ENCODE measurements at places on chromosomes 2 and 18.
A peak's percentile ranks its signal among the peaks of the same experiment; 100 is the strongest.

GRCh38 chr2:39142904-39143605, 22.2 kb upstream of the SOS1 start:
- no peak for DNase-seq

GRCh38 chr2:221970389-221970788, 328.4 kb downstream of the PAX3 start:
- no peak for DNase-seq

- DNase-seq: no peak
Observed at GRCh38 chr2:236452238-236452637, 117.4 kb upstream of the ACKR3 start.

- no peak for DNase-seq
Observed at GRCh38 chr2:160139991-160140390, 60.1 kb downstream of the ITGB6 start.

GRCh38 chr2:74694281-74694680, 40.2 kb downstream of the SEMA4F start:
- no peak for DNase-seq

DNA sequence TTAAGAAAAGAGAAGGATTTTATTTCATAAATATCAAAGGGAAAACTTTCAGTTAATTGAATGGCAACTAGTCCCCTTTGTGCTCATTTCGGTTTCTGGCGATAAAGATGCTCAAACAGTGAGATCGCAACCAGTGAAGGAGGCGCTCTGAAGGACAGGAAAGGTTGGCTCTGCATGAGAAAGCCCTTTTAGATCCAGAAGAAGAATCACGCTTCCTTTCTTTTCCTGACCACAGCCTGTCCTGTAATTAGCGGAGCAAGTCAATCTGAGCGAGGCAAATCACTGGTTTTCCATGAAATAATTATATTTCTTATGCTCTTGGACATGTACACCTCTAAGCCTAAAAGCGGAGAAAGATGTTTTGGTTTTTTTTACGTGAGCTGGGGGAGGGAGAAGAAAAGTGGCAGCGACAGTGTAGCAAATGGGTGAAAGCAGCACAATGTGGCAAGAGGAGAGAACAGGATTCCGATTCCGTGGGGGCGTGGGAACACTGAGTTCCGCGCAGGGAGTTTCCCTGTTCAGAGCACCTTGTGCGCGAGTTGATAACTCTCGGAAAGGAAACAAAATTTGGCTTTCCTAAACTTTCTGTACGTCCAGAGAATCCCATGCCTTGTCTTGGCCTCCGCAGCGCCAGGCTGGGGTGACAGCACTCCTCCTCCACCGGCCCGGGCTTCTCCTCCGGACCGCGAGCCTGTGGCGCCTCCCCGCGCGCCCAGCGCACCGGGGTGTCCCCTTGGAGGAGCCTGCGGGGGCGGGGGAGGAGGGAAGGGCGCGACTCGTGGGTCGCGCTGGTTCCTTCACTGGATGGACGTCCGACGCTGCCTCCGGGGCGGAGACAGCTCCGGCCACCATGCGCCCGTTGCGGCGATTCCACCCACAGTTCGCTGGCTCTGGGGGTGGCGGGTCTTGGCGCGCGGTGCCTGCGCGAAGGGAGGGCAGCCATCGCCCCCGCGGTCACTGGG, 620 bp upstream of the SLC9A2 start:
- no peak for DNase-seq

DNA sequence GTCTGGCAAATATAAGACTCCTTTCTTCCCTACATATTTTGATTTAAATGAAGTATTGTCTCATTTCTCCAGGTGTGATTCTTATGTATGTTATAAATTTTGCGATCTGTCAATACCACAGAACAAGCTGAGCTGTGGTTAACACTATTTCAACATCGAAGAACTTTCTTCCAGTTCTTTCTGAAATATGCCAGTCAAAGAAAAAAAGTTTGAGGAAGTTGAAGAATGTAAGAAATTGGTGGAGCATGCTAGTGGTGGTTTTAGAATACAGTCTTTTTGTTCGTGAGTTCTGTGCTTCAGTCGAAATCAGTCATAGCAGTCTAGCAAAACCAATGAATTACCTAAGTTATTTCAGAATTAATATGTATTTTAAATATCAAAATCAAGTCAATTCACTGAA, 8.6 kb upstream of the COBLL1 start:
- DNase-seq: no peak

- no peak for DNase-seq
Observed at GRCh38 chr2:152221839-152222238, 46.3 kb upstream of the STAM2 start.

GRCh38 chr18:58670404-58671110, 708 bp upstream of the MALT1 start:
- no peak for DNase-seq

GRCh38 chr2:124563426-124563825, 538.3 kb downstream of the CNTNAP5 start:
- no peak for DNase-seq

GRCh38 chr2:104425850-104426595, 427.9 kb upstream of the POU3F3 start:
- no peak for DNase-seq

DNA sequence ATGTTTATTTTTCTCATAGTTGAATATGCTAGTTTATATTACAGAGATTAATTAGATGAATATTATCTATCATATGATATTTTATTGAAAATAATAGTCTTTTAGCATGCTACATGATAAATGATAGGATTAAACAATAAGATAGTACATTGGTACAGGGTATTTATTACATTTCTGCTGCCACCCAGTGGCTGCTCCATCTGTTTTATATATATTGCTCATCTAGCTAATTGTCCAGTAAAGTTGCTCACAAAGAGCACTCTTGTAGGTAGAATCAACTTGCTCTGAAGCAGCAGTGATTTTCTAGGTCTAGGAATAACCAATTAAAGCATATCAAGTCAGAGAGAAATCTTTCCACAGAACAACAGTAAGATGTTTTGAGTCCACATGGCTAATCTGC, 183.3 kb downstream of the ASXL3 start:
- DNase-seq: no peak

GRCh38 chr2:105409717-105410116, 10.9 kb upstream of the FHL2 start:
- DNase-seq: no peak

DNA sequence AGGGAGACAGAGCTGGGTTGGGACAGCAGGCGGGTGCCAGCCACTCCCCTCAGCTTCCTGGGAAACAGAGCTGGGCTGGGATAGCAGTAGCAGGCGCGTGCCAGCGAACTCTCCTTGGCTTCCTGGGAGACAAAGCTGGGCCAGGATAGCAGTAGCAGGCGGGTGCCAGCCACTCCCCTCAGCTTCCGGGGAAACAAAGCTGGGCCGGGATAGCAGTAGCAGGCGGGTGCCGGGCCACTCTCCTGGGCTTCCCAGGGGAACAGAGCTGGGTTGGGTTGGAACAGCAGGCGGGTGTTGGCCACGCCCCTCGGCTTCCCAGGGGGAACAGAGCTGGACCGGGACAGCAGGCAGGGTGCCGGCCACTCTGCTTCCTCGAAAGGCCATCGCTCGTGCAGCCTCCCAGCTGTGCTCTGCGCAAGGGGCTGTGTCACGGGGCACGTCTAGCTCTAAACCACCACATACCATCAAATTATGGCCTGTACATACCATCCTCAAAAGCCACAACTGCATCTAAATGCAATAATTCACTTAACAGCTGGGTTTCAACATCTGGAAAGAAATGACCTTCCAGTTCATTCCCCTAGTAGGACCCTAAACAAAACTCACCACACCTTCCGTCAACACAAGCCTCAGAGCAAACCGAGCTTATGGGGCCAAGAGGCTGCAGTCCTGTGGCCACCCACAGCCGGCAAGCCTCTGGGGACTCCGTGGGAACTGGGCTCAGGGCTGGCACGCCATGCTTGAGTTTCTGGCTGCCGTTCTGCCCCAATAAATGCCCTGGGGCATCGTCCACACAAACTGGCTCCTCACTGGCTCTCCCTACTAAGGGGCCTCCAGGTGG, 228.3 kb downstream of the TWIST2 start:
- no peak for DNase-seq

DNA sequence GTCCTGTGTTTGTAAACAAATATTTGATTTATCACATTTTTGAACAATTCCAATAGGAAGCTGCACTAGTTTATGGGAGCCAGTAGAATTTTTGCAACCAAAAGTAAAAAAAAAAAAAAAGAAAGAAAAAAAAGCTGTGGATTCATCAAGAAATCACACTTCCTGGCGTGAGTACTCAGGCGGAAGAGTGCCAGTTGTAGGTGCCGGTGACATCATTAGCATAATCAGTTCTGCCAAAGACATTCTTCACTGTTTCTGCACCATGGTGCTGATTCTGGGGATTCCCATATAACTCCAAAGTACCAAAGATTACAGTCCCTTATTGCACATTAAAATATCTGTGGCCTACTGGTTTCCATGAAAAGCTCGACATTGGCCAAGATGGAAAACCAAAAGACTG, 32.8 kb downstream of the RAPGEF4 start:
- no peak for DNase-seq

- DNase-seq: no peak
Observed at GRCh38 chr2:220455351-220455990, 828.0 kb downstream of the SLC4A3 start.

GRCh38 chr2:16067866-16068551, 127.7 kb downstream of the MYCN start:
- no peak for DNase-seq

GRCh38 chr18:23162473-23162872, 27.2 kb downstream of the CABLES1 start:
- DNase-seq: no peak

DNA sequence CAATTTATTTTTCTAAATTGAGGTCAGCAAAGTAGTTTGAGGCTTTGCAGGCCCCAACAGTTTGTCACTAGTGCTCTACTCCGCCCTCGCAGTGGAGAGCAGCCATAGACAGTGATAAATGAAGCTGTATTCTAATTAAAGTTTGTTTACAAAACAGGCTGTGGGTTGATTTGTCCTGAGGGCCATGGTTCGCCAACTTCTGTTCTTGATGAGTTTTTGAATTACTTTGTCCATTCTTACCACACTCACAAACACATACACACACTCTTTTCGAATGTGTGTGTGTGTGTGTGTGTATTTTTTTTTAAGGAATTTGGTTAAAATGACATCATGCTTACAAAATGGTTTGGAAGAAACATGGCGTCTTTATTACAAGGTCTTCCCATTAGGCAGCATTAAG, 68.6 kb downstream of the MTCL1 start:
- DNase-seq: no peak

DNA sequence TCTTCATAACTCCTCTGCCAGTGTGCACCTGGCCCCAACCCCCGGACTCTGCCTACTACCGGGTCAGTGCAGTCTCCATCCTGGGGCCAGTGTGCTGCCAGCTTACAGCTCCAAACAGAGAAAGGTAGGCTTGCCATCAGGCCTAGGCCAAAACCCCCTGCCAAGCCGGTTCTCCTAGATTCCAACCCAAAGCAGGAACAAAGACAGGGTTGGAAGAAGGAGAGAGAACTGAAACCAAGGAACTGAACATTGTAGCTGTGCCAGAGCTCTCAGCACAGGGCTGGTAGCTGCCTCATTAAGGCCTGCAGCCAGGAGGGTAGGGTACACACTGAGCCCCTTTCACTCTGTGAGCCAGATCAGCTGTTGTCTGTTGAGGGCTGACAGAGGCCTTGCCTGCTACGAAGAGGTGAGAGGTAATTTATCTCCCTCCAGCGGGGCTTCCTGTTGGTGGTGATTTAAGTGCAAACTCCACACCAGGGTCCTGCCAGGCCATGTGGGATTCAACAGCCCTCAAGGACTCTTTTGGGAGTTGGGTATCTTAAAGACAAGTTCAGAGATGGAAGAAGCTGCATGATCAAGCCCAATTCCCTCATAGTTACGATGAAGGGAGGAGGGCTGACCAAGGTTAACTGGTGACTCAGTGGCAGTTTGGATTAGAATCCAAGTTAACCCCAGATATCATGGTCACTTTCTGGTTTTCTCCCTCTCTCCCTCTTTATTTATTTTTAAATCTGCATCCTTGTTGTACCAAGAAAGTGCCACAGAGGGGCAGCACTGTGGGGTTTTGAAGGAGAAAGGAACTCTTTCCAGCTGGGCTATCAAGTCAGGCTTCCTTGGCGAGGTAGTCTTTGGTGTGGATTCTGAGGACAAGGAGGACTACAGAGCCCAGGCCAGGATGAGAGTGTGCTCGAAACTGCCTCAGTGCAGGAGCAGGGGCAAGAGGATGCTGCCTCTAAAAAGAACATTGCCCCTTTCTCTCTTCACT, 48.1 kb downstream of the CYRIA start:
- DNase-seq: no peak

DNA sequence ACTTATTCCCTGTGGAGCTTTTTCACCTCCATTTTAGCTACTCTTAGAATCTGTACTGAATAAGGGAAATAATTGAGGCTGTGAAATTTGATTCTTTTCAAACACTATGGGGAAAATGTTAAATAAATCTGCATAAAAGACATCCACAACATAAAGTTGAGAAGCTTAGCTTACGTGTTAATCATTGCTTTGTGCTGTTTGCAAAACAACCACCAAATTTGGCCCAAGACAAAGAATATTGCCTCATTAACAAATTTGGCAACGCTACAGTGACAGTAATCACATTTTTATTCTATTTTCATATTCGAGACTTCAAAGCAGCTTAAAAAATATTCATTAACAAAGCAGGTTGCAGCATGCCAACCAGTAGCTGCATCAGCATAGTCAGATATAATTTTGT, 437.6 kb downstream of the DPP10 start:
- no peak for DNase-seq

- peak; percentile 42 for DNase-seq
Observed at GRCh38 chr2:51085420-51086068, 53.6 kb upstream of the NRXN1 start.

GRCh38 chr2:201980389-201980821, 53.2 kb upstream of the FZD7 start:
- DNase-seq: no peak

DNA sequence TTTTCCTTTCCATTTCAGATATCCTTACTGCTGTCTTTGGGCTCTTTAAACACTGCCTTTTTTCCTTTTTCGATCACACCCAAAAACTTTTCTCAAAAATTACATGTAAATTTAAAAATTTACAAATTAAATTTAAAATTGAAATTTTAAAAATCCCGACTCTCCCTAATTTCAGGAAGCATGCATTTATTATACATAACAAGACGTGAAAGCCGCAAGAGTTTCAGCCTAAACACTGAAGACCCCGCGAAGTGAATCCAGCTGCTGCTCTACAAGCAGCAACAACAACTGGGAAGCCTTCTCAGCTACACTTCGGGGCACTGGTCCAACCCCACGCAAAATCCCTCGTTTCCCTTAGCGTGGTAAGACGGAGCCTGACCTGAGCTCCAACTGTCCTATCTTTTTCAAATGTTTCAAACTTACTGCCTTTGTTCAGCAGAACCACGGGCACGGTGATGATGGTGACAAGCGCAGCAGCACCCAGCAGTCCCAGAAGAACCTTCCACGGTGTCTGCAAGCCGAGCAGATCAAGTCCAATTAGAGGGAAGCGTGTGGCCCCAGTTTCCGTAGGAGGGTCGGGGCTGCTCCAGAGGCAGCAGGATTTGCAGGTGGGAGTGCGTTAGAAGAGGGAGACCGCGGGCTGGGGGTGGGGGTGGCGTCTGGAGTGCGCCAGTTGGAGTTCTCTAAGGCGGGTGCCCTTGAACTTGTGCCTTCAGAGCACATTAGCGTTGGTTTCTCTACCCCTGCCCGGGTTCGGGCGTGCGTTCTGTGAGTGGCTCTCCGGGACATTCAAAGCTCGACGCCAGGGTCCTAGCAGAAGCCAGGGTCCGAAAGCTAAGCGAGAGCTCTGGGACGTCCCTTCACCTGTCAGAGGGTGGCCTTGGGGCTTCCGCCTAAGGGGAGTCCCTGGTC, 783 bp downstream of the DPP4 start:
- no peak for DNase-seq

Measured in NCI-H774 (cell line).